ENCODE measurements at places on chromosomes 13 and 19.

- no peak for DNase-seq
These were observed 57.5 kb downstream of the RAB20 start for GRCh38 chr13:110503979-110504499.

GRCh38 chr19:4098493-4098892 is 25.4 kb downstream of the MAP2K2 start:
- no peak for DNase-seq

DNA sequence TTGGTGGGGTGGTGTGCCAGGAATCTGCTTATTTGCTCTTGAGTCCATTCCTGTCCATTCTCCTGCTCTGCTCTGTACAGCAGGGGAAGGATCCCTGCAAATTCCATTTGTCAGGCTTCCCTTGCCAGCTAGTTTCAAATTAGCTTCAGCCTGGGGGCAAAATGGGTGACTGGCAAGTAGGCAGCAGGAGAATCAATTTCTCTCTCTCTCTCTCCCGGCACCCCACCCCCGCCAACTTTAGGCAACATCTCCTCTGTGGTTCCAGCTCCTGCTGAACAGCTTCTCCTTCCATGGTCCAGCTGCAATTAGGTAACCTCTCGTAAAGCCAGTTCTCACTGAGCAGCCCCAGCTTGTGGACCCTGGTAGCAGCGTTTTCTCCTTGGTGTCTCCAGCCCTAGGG is 6.7 kb upstream of the MYCBP2 start:
- no peak for DNase-seq

DNA sequence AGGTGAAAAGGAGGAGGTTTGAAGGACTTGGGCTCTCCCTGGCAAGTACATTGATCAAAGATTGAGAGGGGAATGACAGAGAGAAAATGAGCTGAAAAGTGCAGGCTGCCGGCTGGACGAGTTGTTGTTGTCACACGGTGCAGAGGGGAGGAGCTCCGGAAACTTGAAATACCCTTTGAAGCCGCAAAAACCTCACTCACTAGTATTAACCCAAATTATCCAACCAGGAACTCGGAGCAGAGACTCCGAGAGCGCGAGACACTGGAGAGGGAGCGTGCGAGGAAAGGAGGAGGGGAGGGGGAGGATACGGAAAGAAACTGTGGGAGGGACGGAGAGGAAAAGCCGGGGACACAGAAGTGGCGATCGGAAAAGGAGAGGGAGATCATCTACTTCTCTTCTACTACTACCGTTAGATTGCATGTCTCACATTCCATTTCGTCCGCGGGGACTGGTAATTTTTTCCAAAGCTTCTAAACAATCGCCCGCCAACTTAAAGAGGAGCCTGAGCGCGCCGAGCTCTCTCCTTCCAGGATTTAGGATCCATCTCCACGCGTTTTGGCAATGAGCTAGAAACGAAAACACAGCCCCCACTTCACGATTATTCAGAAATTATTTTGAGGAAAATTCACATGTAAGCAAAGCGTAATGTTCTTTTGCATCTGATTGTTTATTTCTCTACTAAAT is at the start of gene DACH1:
DACH1 (minus strand) TSS at position 74 of the 684 bp plus-strand sequence.
- no peak for DNase-seq

- no peak for DNase-seq
These were observed 28.0 kb upstream of the ISYNA1 start for GRCh38 chr19:18465964-18466339.

GRCh38 chr13:23510979-23511735 is 59.1 kb upstream of the TNFRSF19 start:
- DNase-seq, result no peak

- no peak for DNase-seq
These were observed 4.9 kb downstream of the AP1M1 start for GRCh38 chr19:16202320-16203255.

DNA sequence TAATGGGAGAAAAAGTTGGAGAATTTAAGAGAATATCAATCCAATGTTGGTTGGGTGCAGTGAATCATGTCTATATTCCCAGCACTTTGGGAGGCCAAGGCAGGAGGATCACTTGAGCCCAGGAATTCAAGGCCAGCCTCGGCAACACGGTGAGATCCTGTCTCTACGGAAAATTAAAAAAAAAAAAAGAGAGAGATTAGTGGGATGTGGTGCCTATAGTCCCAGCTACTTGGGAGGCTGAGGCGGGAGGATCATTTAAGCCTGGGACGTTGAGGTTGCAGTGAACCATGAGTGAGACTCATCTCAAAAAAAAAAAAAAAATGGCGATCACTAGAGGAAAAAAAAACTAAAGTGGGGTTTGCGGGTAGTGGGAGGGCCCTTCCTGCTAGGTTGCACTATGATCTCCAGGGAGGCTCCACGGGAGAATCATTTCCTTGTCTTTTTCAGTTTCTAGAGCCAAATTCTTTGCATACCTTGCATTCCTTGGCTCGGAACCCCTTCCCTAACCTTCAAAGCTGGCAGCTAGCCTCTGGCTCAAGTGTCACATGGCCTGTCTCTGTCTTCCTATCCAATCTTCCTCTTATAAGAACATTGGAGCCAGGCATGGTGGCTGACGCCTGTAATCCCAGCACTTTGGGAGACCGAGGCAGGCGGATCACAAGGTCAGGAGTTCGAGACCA is 5.8 kb upstream of the ERCC2 start:
- DNase-seq, result no peak

DNA sequence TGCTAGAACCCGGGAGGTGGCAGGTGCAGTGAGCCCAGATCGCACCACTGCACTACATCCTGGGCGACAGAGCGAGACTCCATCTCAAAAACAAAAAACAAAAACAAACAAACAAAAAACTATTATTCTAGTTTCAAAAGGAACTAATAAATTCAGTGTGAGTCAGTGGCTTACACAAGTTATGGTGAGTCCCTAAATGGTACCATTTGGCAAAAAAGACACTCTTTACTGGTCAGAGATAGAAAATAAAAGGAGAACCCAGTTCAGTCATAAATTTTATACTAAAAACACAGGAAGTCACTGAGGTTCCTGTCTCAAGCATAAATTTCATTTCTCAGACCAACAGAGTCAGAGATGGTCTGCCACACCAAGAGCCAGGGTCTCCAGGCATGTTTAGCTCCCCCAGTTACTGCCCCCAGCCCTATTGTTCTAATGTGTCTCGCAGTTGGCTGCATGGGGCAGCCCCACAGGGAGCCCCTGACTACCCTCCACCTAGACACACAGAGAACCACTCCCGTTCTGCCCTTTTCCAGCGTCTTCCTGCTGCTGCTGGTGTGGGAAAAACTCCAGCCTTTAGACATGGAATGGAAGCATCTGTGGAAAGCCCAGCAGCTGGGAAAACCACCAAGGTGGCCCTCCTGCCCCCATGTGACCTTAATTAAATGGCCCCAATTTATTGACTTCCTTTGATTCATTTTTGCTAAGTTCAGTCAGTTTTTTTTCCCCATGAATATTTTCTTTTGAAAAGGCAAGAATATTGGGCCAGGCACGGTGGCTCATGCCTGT is 12.2 kb downstream of the THSD1 start:
- no peak for DNase-seq

DNA sequence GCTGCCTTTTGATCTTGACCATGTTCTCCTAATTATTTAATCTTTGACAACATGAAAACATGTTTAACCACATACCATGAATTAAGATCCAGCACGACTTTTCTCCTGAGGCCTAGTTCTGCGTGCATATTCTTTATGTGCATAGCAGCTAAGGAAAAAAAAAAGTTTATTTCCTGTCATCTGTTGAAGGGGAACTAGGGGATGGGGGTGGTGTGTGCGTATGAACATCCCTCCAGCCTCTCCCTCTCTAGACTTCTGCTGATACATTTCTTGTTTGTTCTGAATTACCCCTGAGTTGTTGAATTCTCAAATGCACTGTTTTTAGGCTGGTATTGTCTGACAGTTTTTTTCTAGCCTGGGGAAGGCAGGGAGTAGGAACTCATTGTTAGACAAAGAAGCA is 543.3 kb downstream of the FGF9 start:
- DNase-seq, result no peak

DNA sequence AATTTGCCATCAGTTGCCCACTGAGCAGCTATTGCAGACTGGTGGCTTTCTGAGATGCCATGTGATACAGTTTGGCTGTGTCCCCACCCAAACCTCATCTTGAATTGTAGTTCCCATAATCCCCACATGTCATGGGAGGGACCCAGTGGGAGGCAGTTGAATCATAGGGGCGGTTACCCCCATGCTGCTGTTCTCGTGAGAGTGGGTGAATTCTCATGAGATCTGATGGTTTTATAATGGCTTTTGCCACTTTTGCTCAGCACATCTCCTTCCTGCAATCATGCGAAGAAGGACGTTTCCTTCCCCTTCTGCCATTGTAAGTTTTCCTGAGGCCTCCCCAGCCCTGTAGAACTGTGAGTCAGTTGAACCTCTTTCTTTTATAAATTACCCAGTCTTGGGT is 34.8 kb upstream of the ANKRD10 start:
- no peak for DNase-seq

GRCh38 chr19:53537521-53538377 is at the start of gene ZNF331:
ZNF331 (plus strand) TSS chr19:53538145; CDS start chr19:53569377, 31,232 bp downstream.
- DNase-seq, result peak; percentile 83

DNA sequence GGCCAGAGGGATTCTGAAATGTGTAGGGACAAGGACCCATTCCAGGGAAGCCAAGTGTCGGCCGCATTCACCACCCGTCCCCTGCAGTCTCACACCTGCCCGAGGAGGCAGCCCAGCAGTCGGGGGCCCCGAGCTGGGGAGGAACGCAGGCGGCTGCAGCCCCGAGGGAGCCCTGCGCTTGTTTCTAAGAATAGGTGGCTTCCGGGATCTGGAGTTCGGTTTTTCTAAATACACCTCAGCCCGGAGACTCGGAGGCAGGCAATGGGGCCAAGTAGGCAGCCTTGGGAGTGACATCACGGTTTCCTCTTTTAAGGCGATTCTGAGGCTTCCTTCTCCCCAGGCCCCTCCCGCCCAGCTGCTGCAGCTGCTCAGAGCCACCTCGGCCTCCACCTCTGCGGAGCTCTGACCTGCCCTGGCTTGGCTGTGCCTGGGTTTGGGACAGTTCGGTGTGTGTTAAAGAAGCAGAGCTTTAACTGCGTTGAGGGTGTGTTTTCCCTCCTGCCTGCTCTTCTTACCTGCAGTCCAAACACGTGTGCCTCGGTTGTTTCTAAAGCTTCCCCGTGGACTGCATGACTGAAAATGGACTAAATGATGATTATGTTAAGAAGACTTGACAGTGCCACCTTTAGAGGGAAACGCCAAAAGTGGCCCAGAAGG is 80.5 kb downstream of the COL4A2 start:
- no peak for DNase-seq

DNA sequence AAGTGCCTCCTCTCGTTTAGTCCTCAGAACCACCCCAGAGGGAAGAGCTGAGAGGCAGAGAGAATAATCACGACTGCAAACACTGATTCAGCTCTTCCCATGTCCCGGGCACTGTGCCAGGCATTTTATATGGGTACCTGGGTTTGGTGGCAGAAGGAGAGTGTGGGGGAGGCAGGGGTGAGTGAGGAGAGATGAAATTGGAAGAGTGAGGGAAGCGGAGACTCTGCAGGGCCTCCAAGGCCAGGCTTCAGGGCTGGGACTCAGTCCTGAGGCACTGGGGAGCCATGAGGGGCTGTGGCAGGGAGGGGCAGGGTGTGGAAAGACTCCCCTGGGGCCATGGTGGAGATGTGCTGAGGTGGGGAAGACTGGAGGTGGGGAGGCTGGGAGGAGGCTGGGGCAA is 8.7 kb downstream of the SYNGR4 start:
- DNase-seq, result no peak

DNA sequence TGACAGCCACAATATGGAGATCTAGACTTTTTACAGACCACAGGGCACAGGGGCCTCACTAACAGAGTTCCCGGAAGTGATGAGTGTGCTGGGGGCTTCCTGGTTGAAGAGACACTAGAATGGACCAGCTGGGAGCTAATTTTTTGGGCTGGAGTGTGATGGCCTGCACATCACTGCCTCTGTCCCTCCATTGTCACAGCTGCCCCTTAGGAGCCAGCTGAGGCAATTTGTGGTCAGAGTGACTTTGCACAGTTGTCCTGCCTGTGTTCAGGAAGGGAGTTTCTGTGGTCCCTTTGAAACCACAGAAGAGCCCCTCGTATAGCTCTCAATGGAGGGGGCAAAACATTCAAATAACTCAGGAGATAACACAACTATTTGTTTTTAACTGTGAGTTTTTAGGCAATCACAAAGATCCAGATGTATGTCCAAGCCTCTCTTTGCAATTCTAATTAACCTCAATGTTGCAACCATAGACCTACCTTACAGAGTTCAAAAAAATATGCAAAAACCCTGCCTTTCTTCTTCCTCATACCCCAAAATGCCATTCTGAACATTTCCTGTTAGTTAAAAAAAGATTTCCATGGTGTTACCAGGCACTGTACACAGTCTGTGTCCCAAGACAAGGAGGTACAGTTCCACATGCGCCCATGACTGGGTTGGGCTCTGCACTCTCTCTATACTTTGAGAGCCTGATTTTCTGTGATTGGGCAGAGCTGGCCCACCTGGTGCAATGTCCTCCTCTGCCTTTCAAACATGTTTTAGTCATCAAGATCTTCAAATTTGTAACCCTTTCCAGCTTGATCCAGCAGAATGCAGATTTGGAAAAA is 2.4 kb downstream of the ALOX5AP start:
- no peak for DNase-seq

GRCh38 chr19:30851646-30852045 is 479.5 kb downstream of the ZNF536 start:
- DNase-seq, result no peak

DNA sequence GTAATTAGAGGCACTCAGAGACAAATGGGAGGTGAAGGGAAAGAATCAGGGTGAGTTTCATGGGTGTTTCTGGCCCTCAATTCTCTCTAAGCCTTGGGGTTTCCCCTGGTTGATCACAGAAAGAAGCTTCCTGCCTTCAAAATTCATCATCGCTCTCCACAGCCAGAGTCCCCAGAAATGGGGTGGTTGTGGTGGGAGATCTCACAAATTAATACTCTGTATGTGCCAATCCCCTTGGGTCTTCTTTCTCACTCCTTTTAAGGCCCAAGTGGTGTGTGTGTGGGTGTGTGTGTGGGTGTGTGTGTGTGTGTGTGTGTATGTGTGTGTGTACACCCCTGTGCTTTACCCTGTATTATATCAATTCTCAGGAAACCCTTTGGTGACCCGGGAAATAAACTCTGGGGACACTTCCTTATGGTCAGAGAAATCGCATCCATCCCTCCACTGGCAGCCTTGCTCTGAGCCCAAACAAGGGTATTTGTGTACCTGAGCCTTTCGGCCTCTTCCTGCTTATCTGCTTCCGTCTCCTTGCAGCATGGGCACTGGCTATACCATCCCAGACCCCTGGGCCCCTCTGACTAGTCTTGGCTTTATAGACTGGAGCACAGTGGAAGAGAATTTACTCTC is 2.8 kb upstream of the FCGBP start:
- peak; percentile 45 for DNase-seq

GRCh38 chr19:35712567-35713505 is 5.0 kb upstream of the KMT2B start:
- DNase-seq, result no peak

DNA sequence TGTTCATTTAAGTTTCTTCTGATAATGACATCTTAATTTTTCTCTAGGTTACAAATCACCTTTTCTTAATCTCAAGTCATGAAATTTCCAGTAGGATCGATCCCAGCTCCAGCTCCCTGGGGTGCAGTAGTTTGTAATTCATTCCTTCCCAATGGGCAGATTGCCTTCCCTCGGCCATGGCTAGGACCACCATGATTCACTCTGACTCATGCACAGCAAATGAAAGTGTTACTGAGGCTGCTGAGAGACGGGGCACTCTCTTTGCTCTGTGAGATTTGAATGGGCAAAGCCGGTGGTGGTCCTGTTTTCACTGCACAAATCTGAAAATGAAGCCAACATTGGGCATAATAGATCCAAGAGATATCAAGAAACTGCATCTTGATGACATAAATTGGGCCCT is 202.8 kb upstream of the IRS2 start:
- DNase-seq, result no peak
